ENCODE measurements at places on chromosomes 5 and 9.

- DNase-seq, result no peak
Observed at GRCh38 chr9:79658926-79659325, 87.2 kb downstream of the TLE4 start.

GRCh38 chr9:127753622-127754021, 18.5 kb upstream of the TOR2A start:
- no peak for DNase-seq

GRCh38 chr5:141879941-141880738, 1.9 kb upstream of the PCDH1 start:
- no peak for DNase-seq

DNA sequence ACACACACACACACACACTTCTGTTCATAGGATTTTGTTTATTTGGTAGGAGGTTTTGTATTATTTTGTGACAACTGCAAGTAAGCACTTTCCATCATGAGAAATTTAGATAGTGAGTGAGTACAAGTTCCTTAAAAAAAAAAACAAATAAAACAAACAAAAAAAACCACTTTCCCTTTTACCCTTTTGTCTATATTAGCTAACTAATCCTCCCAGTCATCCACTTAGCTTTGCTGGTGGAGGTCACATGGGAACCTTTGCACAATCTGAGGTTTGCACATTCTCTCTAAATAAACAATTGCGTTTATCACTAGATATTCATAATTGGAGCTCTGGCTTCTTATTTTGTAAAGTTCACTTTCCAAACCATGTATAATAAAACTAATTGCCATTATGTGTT, 6.8 kb downstream of the ITGA1 start:
- DNase-seq, result no peak

- no peak for DNase-seq
Observed at GRCh38 chr9:133637451-133638055, 1.4 kb downstream of the DBH start.

GRCh38 chr9:111949919-111950318, 53.3 kb downstream of the UGCG start:
- DNase-seq, result no peak

- DNase-seq, result no peak
Observed at GRCh38 chr9:121266906-121267650, 884 bp upstream of the GSN start.

GRCh38 chr5:40904205-40904993, 4.9 kb upstream of the C7 start:
- peak; percentile 4 for DNase-seq

DNA sequence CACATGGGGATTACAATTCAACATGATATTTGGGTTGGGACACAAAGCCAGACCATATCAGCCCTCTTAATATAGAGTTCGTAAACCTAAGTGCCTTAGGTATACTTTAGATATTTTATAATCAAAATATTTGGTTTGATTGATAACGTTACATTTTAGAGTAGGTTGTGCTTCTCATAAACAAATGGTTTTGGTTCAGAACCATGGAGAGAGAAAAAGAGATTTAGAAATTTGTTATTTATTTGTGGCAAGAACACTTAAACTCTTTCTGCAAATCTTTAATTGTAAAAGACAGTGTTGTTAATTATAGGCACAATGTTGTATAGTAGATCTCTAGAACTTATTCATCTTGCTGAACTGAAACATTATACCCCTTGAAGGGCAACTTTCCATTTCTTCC, 298.8 kb downstream of the TENT4A start:
- DNase-seq, result no peak

DNA sequence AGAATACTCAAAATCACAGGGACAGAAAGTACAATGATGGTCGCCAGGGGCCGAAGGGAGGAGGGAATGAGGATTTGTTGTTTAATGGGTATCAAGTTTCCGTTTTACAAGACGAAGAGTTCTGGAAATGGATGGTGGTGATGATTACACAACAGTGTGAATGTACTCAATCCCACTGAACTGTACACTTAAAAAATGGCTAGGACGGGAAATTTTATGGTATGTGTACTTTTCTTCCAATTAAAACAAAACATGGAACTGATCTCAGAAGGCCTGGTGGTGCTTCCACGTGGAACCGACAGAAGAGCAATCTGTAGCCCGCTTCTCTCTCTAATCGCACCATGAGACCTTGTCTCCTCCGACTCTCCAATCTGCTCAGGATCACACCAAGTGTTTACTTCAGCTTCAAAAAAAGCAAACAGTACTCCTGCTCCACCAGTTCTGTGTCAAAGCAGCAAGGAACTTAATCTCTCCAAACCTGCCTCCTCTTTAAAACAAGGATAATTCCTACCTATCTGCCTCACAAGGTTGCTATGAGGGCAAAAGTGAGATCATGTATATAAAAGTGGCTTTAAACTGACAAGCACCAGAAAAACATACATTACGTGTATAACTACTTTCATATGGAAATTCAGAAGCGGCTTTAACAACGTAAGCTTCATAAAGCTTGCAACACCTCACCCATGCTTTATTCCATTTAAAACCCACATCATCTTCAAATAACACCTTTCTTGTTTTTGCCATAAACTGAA, 2.1 kb downstream of the ECPAS start:
- no peak for DNase-seq

- DNase-seq, result no peak
Observed at GRCh38 chr5:154477382-154478223, 424 bp downstream of the HAND1 start.

- DNase-seq, result no peak
Observed at GRCh38 chr5:71013575-71013974, 11.6 kb downstream of the NAIP start.

DNA sequence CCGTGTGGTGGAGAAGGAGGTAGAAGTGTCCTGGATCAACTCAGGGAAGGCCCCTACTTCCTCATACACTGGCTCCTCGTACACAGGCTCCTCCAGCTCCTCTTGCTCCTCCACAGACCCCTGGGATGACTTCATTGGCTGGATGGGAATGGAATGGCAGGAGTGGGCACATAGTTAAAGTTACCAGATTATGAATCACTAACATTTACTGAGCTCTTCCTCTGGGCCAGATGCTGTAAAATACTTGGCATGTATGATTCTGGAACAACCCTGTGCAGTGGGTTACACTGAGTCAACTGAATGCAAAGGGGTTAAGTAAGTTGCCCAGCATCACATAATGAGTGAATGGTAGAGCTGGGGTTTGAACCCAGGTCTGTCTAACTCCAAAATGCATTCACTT, 3.1 kb upstream of the FCHSD1 start:
- DNase-seq, result no peak

DNA sequence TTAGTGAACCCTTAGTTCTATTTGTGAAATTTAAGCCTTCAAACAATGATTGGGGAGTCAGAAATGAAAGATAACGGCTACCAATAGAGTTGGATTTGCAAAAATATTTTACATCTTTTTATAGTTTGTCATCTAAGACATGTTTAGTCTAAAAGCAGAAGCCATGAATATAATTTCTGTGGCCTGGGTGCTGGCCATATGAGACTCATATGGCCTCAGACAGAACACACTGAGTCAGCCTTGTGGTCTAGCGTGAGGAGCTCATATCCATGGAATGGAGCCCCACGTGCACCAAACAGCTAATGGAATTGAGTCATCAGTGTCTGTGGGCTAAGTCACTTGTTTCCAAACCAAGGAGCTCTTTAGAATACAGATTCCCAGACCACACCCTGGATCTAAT, 240.7 kb upstream of the NREP start:
- DNase-seq, result no peak

GRCh38 chr9:101369286-101369685, 15.5 kb downstream of the BAAT start:
- DNase-seq, result no peak

- no peak for DNase-seq
Observed at GRCh38 chr5:101943784-101944183, 352.3 kb downstream of the SLCO4C1 start.

Data from stimulated activated CD4-positive, alpha-beta T cell treated with anti-CD3 and anti-CD28 coated beads, Interleukin-4, amount 100 ng/mL, for 48 hours (primary cell).